Activated naive CD8-positive, alpha-beta T cell treated with anti-CD3 and anti-CD28 coated beads, Interleukin-2, amount 10 ng/mL, durations not matched to agents 7 days and 5 days (primary cell): ENCODE measurements at places on chromosomes 2 and 18. TPM values are rescaled to one million over a fixed set of nuclear protein-coding genes. Genes with fewer than 3 reads are reported as not detected.

- no peaks in the 10 kb centered on the region for H3K27me3 ChIP-seq
- peaks cover 15% of the 10 kb centered on the region for H3K36me3 ChIP-seq
- no peak for DNase-seq
- peak overlapping the region; percentile 68 for H3K27ac ChIP-seq
- peak overlapping the region; percentile 88 for H3K4me3 ChIP-seq
- peaks cover 40% of the 10 kb centered on the region for H3K4me1 ChIP-seq
Observed at GRCh38 chr2:96264086-96264485, 1.7 kb downstream of the TMEM127 start.

AQP12B gene
- total RNA-seq, result not detected

DNA sequence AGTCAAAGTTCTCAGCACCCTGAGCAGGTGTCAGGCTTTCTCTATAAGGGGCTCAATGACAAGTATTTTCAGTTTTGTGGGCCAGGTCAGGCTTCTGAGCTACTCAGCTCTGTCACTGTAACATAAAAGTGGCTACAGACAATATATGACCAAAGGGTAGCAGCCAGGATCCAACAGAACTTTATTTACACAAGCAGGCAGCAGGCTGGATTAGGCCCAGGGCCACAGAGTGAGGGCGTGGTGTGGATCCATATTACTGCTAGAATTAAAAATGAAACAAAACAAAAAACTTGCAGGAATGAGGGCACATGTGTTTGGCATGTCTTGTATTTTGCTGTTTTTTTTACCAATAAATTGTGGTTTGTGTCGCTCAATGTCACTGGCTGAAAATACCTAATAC lies 143.7 kb downstream of the EIPR1 start:
- peaks cover 36% of the 10 kb centered on the region for H3K36me3 ChIP-seq
- no peak for DNase-seq
- no peak overlapping the region for H3K27ac ChIP-seq
- H3K4me1 ChIP-seq, result peaks cover 24% of the 10 kb centered on the region
- no peaks in the 10 kb centered on the region for H3K27me3 ChIP-seq
- H3K4me3 ChIP-seq, result no peak overlapping the region

DNA sequence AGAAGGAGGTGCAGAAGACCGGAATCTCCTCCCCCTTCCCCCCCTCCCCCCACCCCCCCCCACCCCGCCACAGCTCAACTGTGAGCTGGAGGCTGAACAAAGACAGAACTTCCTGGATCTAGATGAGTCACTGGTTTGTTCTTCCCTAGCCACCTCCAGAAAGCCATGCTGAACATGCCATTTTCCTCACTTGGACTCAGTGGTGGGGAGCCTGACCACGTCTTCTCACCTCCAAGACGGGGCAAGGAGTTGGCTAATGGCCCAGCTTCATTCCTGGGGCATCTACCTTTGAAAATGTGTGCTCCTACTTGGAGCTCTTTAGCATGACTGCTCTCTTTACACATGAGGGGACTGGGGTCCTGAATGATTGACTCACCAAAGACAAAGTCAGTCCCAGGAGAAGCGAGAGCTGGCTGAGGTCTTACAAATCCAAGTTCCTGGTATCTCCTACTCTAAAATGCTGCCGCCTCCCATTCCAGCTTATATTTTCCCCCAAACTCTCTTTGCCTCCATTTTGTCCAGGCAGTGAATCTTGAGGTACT lies 22.6 kb upstream of the FZD5 start:
- H3K36me3 ChIP-seq, result no peaks in the 10 kb centered on the region
- H3K27ac ChIP-seq, result no peak overlapping the region
- peaks cover 4% of the 10 kb centered on the region for H3K27me3 ChIP-seq
- no peak for DNase-seq
- no peak overlapping the region for H3K4me3 ChIP-seq

GRCh38 chr2:127536707-127537541 lies 1.4 kb downstream of the MYO7B start:
- H3K4me1 ChIP-seq, result peaks cover 4% of the 10 kb centered on the region
- H3K27ac ChIP-seq, result no peak overlapping the region
- no peaks in the 10 kb centered on the region for H3K36me3 ChIP-seq
- H3K27me3 ChIP-seq, result peaks cover 36% of the 10 kb centered on the region
- H3K4me3 ChIP-seq, result no peak overlapping the region
- no peak for DNase-seq

DNA sequence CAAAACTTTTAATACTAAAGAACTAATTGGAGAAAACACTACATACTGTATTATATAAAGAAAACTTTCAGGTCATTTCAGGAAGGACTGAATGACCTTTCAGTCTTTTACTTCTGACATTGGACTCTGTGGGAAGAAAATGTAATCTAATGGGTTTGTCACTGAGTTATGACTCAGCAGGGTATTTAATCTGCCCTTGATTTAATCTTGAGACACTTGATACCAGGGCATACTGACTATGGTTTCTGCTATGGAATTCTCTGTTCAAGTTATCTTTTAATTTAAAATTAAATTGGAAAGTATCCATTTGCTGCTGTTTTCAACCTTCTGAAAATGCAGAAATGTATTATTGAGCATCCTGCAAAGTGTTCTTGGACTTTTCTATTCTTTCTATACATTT lies 354.2 kb upstream of the GALNT5 start:
- H3K27ac ChIP-seq, result no peak overlapping the region
- no peak for DNase-seq
- H3K4me3 ChIP-seq, result no peak overlapping the region
